Tibial nerve (tissue), 4 donors: ENCODE measurements at places on chromosomes 4 and X.

GRCh38 chr4:71267244-71267643 lies 71.6 kb upstream of the SLC4A4 start:
- H3K36me3 ChIP-seq, result no peaks in the 10 kb centered on the region
- H3K4me3 ChIP-seq, result no peak overlapping the region
- no peaks in the 10 kb centered on the region for H3K27me3 ChIP-seq

GRCh38 chrX:102712981-102713625 lies 855 bp downstream of the GPRASP2 start:
- peak overlapping the region; percentile 88 for H3K27ac ChIP-seq
- H3K4me1 ChIP-seq, result no peaks in the 10 kb centered on the region
- no peaks in the 10 kb centered on the region for H3K36me3 ChIP-seq
- peak overlapping the region; percentile 57 for H3K4me3 ChIP-seq

DNA sequence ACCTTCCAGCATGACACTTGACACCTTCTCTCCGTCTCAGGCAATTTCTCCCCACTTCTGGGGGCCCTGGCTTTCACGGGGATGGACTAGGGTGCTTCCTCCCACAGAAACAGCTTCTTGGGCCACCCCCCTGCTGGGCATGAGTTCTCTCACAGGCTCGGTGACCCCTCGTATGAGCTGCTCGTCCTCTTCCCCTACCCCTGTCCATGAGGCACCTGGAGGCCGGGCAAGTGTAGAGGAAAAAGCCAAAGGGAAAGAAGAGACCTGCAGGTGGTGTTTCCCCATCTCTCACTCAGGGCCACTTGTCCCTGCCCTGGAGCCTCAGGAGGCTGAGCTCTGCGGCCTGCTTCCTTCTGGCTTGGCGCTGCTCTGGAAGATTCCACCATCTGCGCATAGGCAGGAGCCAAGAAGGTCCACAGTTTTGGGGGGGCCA lies 1.9 kb upstream of the RGS12 start:
- peak overlapping the region; percentile 95 for H3K4me3 ChIP-seq
- no peak for DNase-seq
- no peaks in the 10 kb centered on the region for H3K27me3 ChIP-seq
- no peak overlapping the region for H3K27ac ChIP-seq

GRCh38 chrX:85375333-85375738 lies 4.1 kb downstream of the POF1B start:
- H3K4me3 ChIP-seq, result no peak overlapping the region
- H3K27ac ChIP-seq, result no peak overlapping the region
- no peaks in the 10 kb centered on the region for H3K4me1 ChIP-seq

- no peaks in the 10 kb centered on the region for H3K4me1 ChIP-seq
- DNase-seq, result no peak
- no peaks in the 10 kb centered on the region for H3K27me3 ChIP-seq
- no peak overlapping the region for H3K27ac ChIP-seq
- no peaks in the 10 kb centered on the region for H3K36me3 ChIP-seq
Measured at GRCh38 chr4:152309418-152309817, 226.5 kb downstream of the FBXW7 start.

- no peak overlapping the region for H3K4me3 ChIP-seq
- H3K27ac ChIP-seq, result no peak overlapping the region
- peaks cover 4% of the 10 kb centered on the region for H3K4me1 ChIP-seq
- no peaks in the 10 kb centered on the region for H3K27me3 ChIP-seq
- DNase-seq, result no peak
Measured at GRCh38 chr4:26272654-26273615, 47.9 kb upstream of the RBPJ start.

DNA sequence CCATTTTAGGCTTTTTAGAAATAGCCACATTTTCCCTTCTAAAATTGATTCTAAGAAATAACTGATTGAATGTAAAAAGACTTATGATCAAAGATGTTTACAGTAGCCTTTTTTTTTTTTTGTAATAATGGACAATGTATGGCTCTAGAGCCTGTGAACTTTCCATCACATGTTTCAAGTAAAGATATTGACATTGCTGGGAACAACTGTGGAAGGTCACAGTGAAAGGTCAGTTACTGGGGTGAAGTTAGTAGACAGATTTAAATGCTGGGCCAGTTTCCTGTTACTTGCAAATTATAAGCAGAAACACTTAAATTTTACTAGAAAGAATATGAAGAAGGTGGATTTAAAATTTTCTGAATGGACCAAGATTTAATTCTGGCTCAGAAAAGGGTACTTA lies 18.4 kb downstream of the PAGE2 start:
- H3K27me3 ChIP-seq, result no peaks in the 10 kb centered on the region
- no peak overlapping the region for H3K27ac ChIP-seq
- H3K36me3 ChIP-seq, result no peaks in the 10 kb centered on the region
